RPMI7951 (cell line): ENCODE measurements at places on chromosomes 2 and 18. TPM values are rescaled to one million over a fixed set of nuclear protein-coding genes. Genes with fewer than 3 reads are reported as not detected.

DNA sequence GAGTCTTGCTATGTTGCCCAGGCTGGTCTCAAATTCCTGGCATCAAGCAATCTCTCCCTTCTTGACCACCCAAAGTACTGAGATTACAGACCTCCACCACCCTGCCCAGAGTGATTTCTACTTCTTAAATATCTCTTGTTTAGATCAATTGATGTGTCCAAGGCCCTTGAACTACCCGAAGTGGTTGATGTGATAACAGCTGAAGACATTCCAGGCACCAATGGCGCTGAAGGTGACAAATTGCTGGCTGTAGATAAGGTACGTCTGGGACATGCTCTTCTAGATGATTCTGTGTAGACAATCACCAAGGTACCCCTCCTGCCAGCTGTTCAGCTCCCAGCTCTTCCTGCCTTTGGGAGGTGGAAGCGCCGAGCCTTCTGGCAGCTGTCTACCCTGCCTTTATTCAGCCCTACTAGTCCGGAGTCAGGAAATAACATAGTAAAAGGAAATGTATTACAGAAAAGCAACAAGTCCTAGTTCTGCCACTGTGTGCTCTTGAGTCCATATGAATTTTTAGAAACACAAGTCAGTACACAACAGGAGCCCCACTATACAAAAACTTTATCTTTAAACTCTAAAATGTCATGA, 61.3 kb upstream of the BZW1 start:
- no peak for DNase-seq

DNA sequence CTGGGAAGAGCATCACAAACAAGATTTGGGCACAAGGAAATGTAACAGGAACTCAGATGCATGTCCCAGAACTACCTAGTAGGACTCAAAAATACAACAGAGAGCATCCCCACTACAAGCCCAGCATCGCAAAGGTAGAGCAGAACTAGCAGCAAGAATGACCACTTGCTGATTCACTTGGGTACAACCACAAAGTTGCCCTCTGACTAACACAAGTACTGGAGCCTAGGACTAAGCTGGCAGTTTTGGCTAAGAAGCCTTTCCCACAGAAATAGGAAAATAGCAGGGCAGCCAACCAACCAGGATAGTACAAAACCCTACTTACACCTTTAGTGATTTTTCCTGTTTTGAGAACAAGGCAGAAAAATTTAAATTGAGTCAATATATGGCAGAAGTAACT, 193.8 kb downstream of the PAX3 start:
- peak; percentile 38 for DNase-seq

DNA sequence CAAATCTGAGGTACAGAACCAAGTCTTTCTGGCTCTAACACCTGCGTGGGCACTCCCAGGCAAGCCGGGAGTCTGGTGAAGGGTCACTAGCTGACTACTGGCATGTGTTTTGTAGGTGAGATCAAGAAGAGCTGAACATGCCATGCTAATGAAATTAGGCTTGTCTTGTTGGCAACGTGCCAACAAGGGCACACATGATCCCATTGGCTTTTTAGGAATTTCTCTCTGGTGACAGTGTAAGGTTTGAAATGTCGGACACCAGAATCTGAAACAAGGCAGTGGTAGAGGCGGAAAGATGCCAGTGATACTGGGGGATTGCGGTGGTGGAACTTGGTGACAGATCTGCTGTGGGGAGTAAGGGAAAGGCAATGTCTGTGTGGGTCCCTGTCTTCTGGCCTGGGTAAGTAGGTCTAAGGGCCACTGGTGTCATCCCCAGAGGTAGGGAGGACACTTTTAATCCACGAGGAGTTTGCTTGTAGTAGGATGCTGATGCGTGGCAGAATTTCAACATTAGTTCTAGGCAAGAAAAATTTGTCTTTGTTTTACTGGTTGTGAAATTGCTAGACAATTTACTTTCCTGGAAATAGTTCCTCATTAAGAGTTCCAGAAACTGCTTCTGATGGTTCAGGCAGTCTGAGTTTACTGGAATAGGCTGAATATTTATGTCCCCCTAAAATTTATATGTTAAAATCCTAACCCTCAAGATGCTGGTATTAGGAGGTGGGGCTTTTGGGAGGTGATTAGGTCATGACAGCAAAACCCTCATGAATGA, 52.6 kb upstream of the ACMSD start:
- DNase-seq = no peak

The PRSS56 gene
- total RNA-seq = not detected in 2 replicates

DNA sequence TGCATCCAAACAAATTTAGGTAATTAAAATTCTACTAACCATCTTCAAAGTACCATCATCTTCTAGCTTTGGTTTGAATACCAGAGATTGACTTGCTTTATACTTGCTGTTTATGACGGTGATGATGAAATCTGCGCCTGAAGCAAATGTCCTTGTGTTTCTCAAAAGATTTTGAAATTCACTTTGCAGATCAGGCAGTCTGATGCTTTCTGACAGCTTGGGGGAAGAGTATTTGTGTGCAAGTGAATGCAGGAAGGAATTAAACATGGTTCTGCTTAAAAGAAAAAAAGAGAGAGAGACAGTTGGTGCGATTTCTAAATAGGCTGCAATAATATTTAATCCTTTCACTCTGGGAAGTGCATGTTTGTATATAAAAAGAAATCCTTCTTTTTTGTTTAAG, 29.6 kb downstream of the CSRNP3 start:
- DNase-seq = no peak

The GNAL gene
- not detected in 2 replicates for total RNA-seq

GRCh38 chr2:8448824-8449556, 232.9 kb upstream of the ID2 start:
- no peak for DNase-seq

DNA sequence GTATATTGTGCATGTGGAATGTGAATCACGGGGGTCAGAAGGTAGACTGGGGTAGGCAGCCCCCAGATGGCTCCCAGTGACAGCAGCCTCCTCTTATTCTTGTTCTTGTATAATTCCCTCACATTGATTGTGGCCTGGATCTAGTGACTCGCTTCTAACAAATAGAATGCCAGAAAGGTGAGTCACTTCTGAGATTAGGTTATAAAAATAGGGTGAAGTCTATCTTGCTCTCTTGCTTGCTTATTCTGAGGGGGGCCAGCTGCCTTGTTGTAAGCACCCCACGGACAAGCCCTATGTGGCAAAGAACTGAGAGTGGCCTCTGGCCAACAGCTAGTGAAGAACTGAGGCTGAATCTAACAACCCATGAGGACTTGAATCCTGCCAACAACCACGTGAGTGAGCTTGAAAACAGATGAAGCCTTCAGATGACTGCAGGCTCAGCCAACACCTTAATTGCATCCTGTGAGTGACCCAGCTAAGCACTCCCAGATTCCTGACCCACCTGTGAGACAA, 15.6 kb upstream of the RMND5A start:
- DNase-seq = peak; percentile 87

- DNase-seq = no peak
These were observed 28.0 kb downstream of the SULT1C2 start for GRCh38 chr2:108316461-108317258.
